Spleen (tissue), 13 donors: ENCODE measurements at places on chromosomes 2 and 18.

GRCh38 chr2:217975626-217976025 lies 27.2 kb downstream of the TNS1 start:
- DNase-seq: peak; percentile 45

DNA sequence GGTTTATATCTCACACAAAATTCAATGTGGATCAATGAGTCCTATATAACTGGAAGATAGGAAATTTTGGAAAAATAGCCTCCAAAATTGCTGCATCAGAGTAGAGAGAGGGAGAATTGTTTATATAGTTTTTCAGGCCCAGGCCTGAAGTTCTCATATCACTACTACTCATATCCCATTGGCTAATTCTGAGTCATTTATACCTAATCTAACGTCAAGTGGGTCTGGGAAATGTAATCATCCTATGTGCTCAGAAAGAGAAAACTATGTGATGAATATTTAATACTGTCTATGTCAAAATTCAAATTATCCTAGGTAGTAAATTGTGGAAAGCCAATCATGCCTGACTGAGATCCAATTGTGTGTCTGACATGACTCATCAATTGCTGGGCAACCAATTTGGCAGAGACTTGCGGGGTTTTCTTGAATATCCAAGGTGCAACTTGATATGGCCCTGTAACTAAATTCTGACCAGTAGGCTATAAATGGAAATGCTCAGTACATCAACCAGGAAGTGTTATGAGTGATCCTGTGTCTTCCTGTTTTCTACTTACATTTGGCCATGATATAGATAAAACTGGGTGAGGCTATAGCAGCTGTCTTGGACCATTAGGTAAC lies 744.4 kb downstream of the KCNJ3 start:
- no peak for DNase-seq

DNA sequence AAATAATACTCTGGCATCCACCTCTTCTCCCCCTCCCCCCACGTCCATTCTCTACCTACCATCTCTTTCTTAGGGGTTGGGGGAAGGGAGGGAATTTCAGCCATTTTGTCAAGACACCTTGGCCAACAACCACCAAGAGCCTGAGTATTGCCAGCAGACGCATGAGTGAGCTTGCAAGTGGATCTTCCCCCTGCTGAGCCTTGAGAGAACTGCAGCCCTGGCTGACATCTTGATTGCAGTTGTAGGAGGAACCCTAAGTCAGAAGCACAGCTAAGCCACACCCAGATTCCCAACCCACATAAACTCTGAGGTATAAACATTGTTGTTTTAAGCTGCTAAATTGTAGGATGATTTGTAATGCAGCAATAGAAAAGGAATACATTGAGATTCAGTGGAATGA lies 165.6 kb downstream of the TMEFF2 start:
- DNase-seq: no peak

- DNase-seq: no peak
Observed at GRCh38 chr18:52077251-52077983, 262.6 kb upstream of the DCC start.

DNA sequence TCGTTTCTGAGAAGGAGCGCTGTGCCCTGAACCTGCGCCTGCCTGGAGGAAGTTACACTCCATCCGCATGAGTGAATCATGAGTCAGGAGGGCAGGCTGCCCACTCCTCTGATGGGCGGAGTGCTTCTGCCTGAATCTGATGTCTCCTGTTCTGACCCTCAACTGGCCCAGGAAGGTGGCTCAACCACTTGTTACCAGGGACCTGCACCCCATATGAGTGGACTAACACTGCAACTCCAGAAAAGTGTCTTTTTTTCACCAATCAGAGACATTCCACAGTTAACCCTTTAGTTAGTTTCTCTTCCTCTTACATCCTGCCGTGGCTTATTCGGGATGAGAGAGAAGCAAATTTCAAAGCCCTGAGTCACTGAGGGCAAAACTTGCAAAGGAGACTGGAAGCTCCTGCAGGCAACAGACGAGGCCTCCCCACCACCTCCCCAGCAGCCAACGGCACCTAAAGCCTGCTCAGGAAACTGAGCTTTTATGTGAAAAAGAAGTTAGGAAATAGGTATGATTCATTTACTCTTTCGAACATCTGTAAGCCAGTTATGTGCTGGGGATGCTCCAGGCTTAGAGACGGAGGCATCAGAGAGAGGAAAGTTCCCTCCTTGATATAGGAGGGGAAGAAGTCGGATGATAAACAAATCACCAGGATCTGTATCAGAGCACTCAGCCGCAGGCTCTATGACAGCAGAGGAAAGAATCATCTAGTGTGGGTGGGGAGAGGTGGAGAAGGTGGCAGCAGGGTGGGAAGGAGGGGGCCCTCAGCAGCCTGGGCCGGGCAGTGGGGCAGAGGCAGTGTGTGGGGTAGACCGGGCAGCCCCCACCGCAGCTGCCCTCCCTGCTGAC lies 30.9 kb downstream of the MBP start:
- peak; percentile 91 for DNase-seq

- no peak for DNase-seq
Observed at GRCh38 chr2:239749272-239749873, 275.8 kb downstream of the NDUFA10 start.

DNA sequence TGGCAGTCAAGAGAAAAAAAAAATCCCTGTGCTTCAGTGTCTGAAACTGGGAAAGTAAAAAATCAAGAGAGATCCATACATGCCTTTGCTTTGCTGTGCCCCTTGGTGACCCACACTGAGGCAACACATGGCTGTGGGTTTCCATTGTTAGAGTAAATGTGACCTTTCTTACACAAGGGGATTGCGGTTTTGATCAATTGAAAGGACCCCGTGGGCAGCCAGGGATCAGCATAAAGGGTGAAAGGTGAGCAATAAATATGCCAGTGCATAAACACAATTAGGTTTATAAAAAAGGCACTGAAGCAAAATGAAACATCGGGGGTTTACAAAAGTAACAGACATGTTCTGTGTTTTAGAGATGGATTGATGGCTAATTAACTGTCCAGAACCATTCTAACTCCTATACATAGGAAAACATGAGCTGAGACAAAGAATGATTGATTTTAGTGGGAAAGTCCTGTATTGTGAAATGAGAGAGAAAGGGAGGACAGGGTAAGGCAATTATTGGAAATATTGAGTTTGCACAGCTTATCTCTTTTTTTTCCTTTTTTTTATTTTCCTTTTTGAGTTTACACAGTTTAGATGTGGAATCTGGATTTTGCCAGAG lies 40.7 kb upstream of the BBS5 start:
- no peak for DNase-seq

DNA sequence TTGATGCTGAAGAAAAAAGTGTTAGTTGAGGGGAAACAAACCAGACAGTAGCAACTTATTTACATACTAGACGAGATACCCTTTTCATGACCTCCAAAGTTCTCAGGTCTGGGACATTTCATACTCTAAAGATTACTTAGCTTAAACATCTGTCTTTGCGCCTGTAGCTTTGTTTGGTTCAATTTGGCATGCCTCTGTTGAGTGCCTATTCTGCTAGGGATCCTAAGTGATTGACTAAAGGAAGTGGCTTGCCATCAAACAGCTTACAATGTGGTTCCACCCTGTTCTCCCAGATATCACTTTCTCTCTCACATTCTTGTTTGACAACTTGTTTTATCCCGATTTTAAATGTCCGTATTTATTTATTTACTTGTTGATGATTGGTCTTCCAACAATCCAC lies 488.8 kb downstream of the PARD3B start:
- no peak for DNase-seq

GRCh38 chr2:165440367-165440766 lies 29.1 kb upstream of the CSRNP3 start:
- DNase-seq: no peak

GRCh38 chr2:229888031-229888430 lies 33.8 kb downstream of the TRIP12 start:
- no peak for DNase-seq

GRCh38 chr2:55138014-55138881 lies 88.0 kb upstream of the RTN4 start:
- DNase-seq: no peak

- no peak for DNase-seq
Observed at GRCh38 chr18:55249550-55249949, 290.3 kb upstream of the CCDC68 start.

DNA sequence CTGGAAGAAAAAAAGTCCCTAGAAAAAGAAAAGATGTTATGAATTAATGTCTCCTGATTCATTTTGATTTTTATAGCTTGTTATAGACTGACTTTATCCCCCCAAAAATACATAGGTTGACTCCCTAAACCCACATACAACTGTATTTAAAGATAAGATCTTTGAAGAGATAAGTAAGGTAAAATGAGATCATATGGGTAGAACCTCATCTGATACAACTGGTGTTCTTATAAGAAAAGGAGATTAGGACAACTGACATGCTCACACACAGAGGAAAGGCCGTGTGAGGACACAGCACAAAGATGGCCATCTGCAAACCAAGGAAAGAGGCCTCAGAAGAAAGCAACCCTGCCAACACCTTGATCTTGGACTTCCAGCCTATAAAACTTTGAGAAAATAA lies 117.5 kb downstream of the CD226 start:
- DNase-seq: no peak

DNA sequence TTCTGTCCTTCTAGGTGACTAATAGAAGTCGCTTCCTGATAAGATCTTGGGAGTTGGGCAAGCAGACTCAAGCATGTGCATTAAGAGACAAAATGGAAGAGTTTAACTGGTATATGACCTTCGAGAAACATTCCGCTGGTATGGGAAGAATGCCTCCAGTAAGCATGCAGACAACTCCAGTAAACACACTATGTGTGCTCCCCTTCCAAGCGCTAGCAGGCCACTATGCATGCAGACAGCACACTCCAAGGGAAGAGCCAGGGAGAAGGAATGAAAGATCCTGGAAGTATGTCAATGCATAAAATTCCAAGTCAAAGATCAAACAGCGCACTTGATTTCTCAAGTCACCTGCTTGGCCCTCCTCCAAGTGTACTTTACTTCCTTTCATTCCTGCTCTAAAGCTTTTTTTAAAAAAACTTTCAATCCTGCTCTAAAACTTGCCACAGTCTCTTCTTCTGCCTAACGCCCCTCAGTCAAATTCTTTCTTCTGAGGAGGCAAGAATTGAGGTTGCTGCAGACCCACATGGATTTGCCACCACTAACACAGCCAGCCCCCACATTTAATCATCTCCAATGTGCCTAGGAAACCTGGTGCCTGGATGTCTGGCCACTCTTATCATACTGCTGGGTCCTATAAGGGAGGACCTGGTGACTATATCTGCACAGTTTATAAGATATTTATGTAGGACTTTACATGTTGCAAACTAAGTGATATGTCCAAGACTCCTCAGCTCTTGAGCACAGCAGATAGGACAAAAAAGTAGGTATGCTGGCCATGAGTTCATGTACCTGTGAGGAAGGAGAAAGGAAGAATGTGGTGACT lies 239.8 kb downstream of the PDE11A start:
- DNase-seq: no peak

DNA sequence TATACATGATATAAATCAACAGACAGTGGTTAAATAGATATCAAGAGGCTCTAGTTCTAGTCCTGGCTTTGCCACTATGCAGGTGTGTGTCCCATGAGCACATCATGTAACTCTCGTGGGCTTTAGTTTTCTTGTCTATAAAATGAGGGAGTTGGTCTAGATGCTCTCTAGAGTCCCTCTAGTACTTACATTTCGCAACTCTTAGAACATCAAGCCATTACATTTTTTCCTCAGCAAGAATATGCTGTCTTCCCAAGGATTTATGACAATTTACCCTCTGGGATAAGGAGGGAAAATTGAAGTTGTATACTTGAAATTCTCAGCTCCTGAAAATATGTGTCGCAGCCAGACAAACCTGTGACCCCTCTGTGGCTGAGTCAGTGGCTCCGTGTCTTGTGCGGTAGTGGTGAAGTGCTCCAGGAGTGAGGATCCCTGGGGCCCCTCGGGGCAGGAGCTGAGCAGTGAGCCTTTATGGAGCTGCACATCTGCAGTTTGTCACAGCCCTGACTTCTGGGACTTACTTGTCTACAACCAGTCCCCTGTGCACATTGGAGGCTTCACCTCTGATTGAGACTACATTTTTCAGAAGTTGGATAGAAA lies 6.8 kb downstream of the PKP4 start:
- no peak for DNase-seq

DNA sequence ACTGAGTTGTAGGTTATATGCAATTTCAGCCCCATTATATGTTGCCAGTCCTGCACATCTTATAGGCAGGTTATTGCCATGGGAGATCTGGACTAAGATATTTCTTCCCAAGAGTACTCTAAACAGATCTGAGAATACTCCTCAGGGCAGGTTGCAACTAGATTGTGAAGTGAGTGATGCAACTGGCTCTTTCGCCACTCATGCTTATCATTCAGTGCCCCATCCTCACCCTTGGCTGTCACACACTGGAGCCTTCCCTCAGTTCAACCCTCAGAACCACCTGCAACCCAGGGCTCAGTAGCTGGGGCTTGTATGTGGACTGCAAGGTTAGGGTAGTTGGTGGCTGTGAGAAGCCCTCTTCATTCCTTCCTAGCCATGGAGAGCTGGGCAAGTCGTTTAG lies 14.1 kb downstream of the MERTK start:
- no peak for DNase-seq

- no peak for DNase-seq
Observed at GRCh38 chr2:2788076-2788475, 457.0 kb upstream of the MYT1L start.

GRCh38 chr18:22962004-22962403 lies 28.9 kb downstream of the RBBP8 start:
- no peak for DNase-seq

GRCh38 chr2:3386448-3386958 lies 7.0 kb downstream of the TRAPPC12 start:
- no peak for DNase-seq

DNA sequence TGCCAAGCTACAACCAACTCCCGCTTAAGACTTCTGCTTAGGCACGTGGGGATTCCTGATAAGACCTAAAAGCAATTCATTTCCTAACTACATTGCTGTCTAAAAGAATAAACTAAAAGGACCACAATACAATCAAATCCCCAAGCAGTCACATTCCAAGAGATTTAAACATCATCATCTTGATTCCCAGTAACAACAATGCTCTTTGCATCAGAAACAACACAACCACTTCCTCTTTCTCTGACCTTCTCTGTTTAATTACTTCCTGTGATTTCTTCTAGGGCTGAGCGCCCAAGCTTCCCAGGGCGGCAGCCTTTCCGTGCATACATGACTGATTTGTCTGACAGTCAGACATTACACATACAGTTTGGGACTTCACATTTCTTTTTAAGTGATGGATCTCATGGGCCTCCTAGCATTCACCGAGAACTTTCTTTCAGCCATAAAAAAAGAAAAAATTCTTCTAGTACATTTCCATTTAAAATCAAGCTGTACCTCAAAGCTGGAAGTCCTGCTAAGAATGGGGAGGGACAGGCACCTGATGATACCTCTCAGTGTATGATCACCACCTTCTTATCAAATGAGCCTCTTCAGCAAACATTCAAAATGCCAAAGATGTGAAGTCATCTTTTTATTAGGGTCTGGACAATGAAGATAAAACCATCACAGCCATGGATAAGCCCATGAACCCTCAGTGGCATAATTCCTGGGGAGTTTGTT lies 11.5 kb downstream of the SPRED2 start:
- peak; percentile 80 for DNase-seq
